ENCODE measurements at places on chromosomes 7 and 10.

GRCh38 chr7:141754939-141755338, 9.0 kb upstream of the TAS2R3 start:
- DNase-seq = no peak

GRCh38 chr10:25294032-25294926, 119.5 kb downstream of the GPR158 start:
- no peak for DNase-seq

- DNase-seq = no peak
Measured at GRCh38 chr10:21193196-21193595, 296.1 kb upstream of the NEBL start.

DNA sequence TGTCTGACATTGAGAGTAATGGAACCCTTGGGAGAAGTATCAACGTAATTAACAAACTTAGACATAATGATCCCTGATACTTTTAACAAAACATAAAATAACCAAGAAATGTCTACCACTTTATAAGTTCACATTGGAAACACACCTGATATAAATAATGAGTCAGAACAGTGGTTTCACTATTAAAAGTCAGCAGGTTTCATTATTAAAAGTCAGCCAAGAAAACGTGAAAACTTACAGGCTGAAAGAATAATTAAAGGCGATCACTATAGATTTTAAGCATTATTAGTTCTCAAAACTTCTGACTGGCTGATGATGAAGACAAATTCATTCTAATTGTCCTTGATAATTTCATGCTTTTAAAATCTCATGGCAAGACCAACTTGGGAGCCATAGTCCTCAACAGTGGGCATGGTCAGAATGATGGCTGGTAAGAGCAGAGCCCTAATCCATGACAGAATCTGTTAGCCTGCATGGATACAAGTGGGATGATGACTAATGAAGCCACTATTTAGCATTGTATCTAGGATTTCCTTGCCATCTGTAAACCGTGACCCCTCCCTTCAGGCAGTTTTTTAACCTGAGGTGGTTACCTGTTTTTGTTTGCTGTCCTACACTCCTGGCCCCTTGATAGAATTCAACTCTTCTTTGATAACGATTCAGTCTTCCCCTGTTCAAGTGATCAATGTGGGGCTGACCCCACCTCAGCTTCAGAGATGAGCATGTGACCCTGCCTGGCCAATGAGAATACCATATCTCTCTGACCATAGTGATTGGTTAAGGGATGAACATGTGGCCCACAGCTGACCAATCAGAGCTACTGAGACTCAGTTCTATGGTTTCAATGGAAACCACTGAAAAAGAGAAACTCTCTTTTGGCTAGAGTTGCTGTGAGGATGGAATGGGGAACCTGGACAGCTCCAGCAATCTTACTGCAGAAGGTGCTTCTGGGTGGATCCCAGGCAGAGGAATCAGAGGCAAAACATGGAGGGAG, 151.0 kb downstream of the PLPP4 start:
- DNase-seq = no peak

GRCh38 chr7:11650500-11650899, 181.5 kb downstream of the THSD7A start:
- DNase-seq = no peak

DNA sequence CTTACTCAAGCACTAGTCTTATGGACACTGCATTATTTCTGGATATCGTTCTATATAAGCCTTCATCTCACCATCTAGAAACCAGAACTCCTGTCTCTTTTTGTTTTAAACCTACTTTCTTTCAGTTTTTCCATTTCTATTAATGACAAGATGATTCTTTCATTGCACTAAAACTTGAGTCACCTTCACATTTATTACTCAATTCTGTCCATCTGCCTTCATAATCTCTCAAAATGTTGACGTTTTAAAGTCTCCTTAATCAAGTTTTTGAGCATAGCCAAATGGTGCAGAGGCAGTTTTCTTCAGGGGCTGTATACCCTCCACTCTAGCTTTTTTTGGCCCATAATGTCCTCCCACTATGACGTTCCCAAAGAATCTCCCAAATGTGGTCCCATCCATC, 17.6 kb downstream of the STAM start:
- DNase-seq = no peak

GRCh38 chr10:93589648-93590562, 11.1 kb downstream of the RBP4 start:
- DNase-seq = no peak

GRCh38 chr7:67505449-67505848, 508.8 kb downstream of the TYW1 start:
- DNase-seq = no peak

DNA sequence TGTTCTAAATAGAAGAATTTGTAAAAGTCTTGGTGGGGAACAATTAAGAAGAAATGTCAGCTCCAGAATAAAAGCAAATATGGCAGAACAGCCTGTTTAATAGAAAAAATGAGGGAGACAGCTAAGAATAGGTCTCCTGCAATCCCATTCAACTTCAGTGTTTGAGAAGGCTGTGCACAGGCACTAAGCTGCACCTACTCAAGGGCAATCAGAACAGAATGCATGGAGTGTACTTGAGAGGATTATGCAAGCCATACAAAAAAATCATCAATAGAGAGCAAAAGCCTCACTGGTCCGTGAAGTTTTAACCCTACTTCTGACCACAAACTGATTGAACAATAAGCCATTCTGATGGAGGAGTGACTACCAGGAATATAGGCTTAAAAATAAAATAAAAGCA, 690.7 kb upstream of the PCDH15 start:
- no peak for DNase-seq

- DNase-seq = no peak
Measured at GRCh38 chr7:115980159-115980558, 50.4 kb downstream of the TFEC start.

- DNase-seq = no peak
Measured at GRCh38 chr7:93558705-93559614, 15.6 kb downstream of the CALCR start.

DNA sequence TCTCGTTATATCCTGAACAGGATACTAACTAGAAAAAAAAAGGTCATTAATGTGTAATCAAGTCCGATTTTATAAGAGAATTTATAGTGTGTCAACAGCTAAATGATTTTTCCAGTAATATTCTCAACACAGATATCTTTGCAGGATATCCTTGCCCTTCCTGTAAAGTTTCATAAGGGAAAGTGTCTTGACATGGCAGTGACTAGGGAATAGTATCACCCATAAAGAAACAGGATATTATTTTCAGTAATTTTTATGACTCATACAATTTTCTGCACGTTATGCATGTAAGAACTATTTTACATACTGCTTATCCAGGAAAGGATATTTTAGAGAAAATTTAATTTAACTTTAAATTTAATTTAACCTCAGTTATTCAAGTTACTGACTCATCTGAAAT, 19.5 kb upstream of the PNLIP start:
- DNase-seq = no peak

- DNase-seq = no peak
Measured at GRCh38 chr7:155368894-155369600, 71.4 kb downstream of the INSIG1 start.

GRCh38 chr10:113704637-113705343, 25.1 kb downstream of the CASP7 start:
- peak; percentile 6 for DNase-seq

- no peak for DNase-seq
Measured at GRCh38 chr7:120259386-120259785, 13.6 kb upstream of the KCND2 start.
